ENCODE measurements at places on chromosomes 5 and 9. TPM values are rescaled to one million over a fixed set of nuclear protein-coding genes. Genes with fewer than 3 reads are reported as not detected.

DNA sequence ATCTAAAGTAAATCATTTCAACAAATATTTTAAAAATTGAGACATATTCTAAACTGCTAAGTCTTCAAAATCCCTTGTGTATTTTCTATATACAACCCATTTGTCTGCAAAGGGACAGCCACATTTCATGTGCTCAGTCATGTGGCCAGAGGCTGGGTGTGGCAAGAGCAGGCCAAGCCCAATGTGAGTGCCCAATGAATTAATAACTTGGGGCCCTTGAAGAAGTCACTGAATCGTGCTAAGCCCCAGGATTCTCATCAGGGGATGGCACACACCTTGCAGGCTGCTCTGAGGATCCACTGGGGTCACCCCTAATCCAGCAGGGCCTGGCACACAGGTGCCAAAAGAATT lies 78.2 kb upstream of the SMIM23 start:
- H3K36me3 ChIP-seq, result no peaks in the 10 kb centered on the region
- no peak overlapping the region for H3K27ac ChIP-seq
- no peak overlapping the region for H3K4me3 ChIP-seq
- no peak for DNase-seq

GABRA6 gene
- 0.10 TPM for polyA plus RNA-seq

TRPM3 gene
- not detected for polyA plus RNA-seq

DNA sequence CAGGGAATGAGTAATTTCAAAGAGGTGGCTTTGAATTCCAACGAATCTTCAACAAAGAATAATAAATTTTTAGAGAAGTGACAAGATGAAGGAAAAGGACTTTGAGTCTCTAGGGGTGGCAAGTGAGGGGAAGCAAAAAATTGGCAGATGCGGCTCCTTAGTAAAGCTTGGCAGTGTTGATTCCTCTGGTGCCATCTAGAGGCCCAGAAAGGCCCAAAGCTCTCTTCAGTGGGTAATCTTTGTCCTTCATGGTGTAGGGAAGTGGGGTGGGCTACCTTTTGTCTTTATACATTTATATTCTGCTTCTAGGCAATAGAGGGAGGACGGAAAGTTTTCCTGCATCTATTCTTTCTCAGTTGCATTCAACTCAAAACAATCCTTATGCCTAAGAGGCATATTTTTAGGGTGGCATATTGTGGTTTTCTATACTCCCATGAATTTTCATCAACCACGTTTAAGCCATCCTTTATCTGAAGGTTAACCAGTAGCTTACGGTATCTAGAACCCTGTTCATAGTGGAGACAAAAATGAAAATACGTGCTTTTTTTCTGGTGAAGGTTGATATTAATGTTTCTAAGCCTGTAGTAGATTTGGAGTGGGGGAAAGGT lies 17.5 kb upstream of the ROPN1L start:
- H3K27ac ChIP-seq, result no peak overlapping the region
- DNase-seq, result peak; percentile 43
- H3K4me3 ChIP-seq, result no peak overlapping the region
- peaks cover 23% of the 10 kb centered on the region for H3K4me1 ChIP-seq
- H3K27me3 ChIP-seq, result no peaks in the 10 kb centered on the region
- H3K36me3 ChIP-seq, result peaks cover 76% of the 10 kb centered on the region

GRCh38 chr9:94082956-94083355 lies 1.3 kb upstream of the PTPDC1 start:
- H3K27me3 ChIP-seq, result no peaks in the 10 kb centered on the region
- H3K36me3 ChIP-seq, result no peaks in the 10 kb centered on the region
- DNase-seq, result no peak
- H3K4me1 ChIP-seq, result peaks cover 19% of the 10 kb centered on the region
- H3K27ac ChIP-seq, result no peak overlapping the region
- H3K4me3 ChIP-seq, result no peak overlapping the region

- no peak for DNase-seq
- H3K4me3 ChIP-seq, result no peak overlapping the region
- no peaks in the 10 kb centered on the region for H3K27me3 ChIP-seq
- no peaks in the 10 kb centered on the region for H3K36me3 ChIP-seq
Measured at GRCh38 chr5:173309731-173310130, 18.5 kb downstream of the STC2 start.

DNA sequence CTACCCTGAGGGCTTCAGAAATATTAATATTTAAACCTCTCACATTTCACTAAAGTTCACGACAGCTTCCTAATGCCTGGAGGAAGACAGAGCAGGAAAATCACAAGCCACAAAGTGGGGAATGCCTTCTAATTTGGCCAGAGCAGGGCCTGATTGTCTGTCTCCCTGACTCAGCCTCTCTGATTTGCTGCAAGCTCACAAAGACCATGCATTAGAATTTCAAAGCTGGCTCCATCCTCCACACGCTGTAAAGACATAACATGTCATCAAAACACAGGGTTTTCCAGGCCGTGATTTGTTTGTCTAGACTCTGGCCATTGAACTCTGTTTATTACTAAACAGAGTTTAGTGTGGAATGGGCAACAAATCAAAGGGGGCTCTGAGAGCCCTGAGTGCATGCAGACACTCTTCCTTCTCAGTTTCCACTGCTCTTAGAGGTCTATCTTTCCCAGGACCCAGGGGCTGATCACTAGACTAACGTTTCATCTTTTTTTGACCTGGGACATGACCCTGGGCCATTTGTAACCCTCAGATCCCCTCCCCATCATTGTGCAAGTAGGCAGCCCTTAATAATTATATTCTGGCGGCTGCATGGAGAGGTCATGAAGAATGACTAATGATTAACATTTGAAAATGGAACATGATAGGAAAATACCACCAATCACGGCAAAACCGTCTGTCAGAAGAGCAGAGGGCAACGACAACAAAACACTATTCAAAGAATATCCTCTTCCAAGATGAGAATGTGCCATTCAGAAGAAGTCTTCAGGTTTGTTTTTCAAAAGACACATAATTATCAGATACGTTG lies 140.2 kb downstream of the ENC1 start:
- DNase-seq, result no peak
- H3K27me3 ChIP-seq, result no peaks in the 10 kb centered on the region
- no peaks in the 10 kb centered on the region for H3K4me1 ChIP-seq

- H3K36me3 ChIP-seq, result peaks cover 22% of the 10 kb centered on the region
- no peaks in the 10 kb centered on the region for H3K4me1 ChIP-seq
- H3K27me3 ChIP-seq, result no peaks in the 10 kb centered on the region
- DNase-seq, result no peak
- no peak overlapping the region for H3K27ac ChIP-seq
Measured at GRCh38 chr9:112279501-112279900, 53.9 kb downstream of the PTBP3 start.

- no peak overlapping the region for H3K4me3 ChIP-seq
- H3K27ac ChIP-seq, result no peak overlapping the region
- no peaks in the 10 kb centered on the region for H3K36me3 ChIP-seq
- H3K27me3 ChIP-seq, result no peaks in the 10 kb centered on the region
- no peak for DNase-seq
Measured at GRCh38 chr5:148163345-148163744, 5.0 kb upstream of the SPINK14 start.

DNA sequence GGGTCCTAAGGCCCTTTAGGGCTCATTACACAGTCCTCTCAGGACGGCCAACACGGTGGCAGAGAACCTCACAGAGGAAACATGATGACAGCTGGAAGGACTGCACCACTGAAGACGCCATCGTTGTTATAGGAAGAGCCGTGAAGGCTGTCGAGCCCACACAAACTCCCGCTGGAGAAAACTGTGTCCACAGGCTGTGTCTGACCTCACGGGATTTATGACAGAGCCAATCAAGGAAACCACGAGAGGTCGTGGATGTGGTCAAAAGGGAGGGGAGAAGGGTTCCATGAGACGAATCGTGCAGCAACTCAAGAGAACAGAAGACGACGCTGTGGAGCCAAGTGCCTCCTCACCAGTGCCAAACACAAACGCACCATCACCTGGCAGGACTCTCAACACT lies 12.2 kb downstream of the QSOX2 start:
- no peaks in the 10 kb centered on the region for H3K27me3 ChIP-seq
- H3K36me3 ChIP-seq, result peaks cover 28% of the 10 kb centered on the region
- H3K4me1 ChIP-seq, result peaks cover 6% of the 10 kb centered on the region
- no peak overlapping the region for H3K27ac ChIP-seq
- DNase-seq, result no peak

GRCh38 chr9:5718296-5719032 lies 89.6 kb downstream of the RIC1 start:
- H3K4me3 ChIP-seq, result no peak overlapping the region
- H3K36me3 ChIP-seq, result peaks cover 9% of the 10 kb centered on the region
- no peaks in the 10 kb centered on the region for H3K27me3 ChIP-seq

- H3K27ac ChIP-seq, result no peak overlapping the region
- DNase-seq, result peak; percentile 75
- no peak overlapping the region for H3K4me3 ChIP-seq
- no peaks in the 10 kb centered on the region for H3K36me3 ChIP-seq
- no peaks in the 10 kb centered on the region for H3K27me3 ChIP-seq
Measured at GRCh38 chr5:133453831-133454230, 158.5 kb downstream of the FSTL4 start.

OTULINL gene
- 0.62 TPM for polyA plus RNA-seq

ANKRD34B gene
- polyA plus RNA-seq, result not detected

DNA sequence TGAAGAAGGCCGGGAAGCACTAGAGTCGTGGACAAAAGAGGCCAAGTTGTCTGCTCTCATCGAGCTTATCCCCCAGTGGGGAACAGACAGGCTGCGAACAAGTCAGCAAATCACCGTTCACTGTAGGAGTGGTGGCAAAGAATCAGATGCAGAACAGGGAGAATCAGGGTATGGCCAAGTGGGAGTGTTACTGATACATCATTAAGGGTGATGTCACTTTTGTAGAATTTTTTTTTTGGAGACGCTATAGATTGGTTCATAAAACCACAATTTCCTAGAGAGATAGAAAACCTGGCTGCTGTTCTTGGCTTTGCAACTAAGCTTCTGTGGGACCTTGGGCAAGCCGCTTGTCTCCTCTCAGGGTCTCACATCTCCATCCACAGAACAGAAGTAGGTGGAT lies 21.3 kb downstream of the SPRY4 start:
- peaks cover 15% of the 10 kb centered on the region for H3K4me1 ChIP-seq
- DNase-seq, result no peak
- peaks cover 4% of the 10 kb centered on the region for H3K36me3 ChIP-seq

- no peak overlapping the region for H3K27ac ChIP-seq
- no peak for DNase-seq
- peaks cover 11% of the 10 kb centered on the region for H3K4me1 ChIP-seq
- H3K4me3 ChIP-seq, result no peak overlapping the region
- no peaks in the 10 kb centered on the region for H3K36me3 ChIP-seq
- H3K27me3 ChIP-seq, result no peaks in the 10 kb centered on the region
Measured at GRCh38 chr5:140182803-140183367, 7.9 kb downstream of the CYSTM1 start.

DNA sequence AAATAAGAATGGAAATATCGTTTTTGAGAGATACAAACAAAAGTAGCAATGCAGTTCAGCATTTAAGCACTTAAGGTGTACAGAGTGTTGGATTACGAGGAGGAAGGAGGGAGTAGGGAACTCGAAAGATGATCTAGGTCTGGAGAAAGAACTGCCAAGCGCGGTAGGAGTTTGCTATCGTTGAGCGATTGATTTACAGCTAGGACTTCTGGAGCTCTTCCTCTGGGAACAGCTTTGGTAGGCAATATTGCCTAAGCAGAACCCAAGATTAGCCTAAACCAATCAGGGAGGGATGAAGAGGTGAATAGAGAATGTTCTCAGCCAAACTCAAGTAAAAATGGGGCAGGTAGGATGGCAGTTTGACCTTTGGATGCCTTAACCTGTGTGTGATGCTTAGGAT lies 965 bp downstream of the CLTA start:
- peaks cover 6% of the 10 kb centered on the region for H3K4me1 ChIP-seq
- H3K27me3 ChIP-seq, result no peaks in the 10 kb centered on the region
- DNase-seq, result no peak
- H3K4me3 ChIP-seq, result peak overlapping the region; percentile 84
- H3K27ac ChIP-seq, result peak overlapping the region; percentile 83
- H3K36me3 ChIP-seq, result peaks cover 14% of the 10 kb centered on the region

LRRC26 gene
- polyA plus RNA-seq, result not detected

- DNase-seq, result no peak
- H3K27me3 ChIP-seq, result no peaks in the 10 kb centered on the region
- peak overlapping the region; percentile 32 for H3K27ac ChIP-seq
- H3K36me3 ChIP-seq, result no peaks in the 10 kb centered on the region
- peaks cover 13% of the 10 kb centered on the region for H3K4me1 ChIP-seq
- no peak overlapping the region for H3K4me3 ChIP-seq
Measured at GRCh38 chr5:82100303-82101077, 128.7 kb downstream of the ATG10 start.

DNA sequence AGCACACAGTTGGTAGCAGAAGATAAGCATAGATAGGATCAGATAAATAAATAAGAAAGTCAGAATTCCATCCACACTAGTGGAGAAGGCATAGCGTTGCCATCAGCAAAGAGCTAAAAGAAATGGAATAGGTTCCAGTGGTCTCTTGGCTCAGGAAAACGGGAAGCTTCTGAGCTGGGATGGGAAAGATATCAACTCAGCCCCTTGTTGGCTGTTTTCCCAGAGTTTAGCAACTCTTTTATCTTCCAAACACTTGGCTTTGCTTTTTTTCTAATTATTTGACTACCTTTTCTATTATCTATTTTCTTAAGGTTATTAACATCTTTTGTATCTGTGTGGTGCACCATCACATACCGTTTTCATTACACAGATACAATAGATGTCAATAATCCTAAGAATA lies 445.7 kb upstream of the TRPC7 start:
- H3K27ac ChIP-seq, result no peak overlapping the region
- H3K36me3 ChIP-seq, result no peaks in the 10 kb centered on the region
- DNase-seq, result no peak
- H3K4me3 ChIP-seq, result peak overlapping the region; percentile 6
- no peaks in the 10 kb centered on the region for H3K4me1 ChIP-seq

DNA sequence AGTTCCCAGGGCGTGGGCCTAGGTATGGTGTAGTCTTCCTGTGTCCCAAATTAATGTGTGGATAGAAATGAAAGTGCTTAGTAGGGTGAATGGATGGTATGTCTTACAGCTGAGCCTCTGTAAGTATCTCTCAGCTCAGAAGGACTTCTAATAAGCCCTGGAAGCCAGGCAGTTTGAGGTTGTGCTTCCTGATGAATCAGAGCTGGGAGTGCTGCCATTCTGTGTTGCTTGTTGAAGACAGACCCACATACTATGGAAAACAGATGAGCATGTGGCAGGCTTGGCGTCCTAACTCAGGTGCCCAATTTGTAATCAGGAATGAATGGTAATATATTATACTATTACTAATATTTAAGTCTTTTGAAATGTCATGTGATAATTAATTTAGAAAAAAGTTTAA lies 69.8 kb downstream of the CMYA5 start:
- H3K4me1 ChIP-seq, result no peaks in the 10 kb centered on the region
- H3K36me3 ChIP-seq, result no peaks in the 10 kb centered on the region

KIF4B gene
- 0.02 TPM for polyA plus RNA-seq

- no peaks in the 10 kb centered on the region for H3K27me3 ChIP-seq
- no peak for DNase-seq
- H3K4me3 ChIP-seq, result no peak overlapping the region
- no peaks in the 10 kb centered on the region for H3K4me1 ChIP-seq
- no peaks in the 10 kb centered on the region for H3K36me3 ChIP-seq
Measured at GRCh38 chr5:82879089-82879488, 198.1 kb downstream of the TMEM167A start.

Measured in SK-N-SH (cell line).